ENCODE measurements at places on chromosomes 6 and 20.
A peak's percentile ranks its signal among the peaks of the same experiment; 100 is the strongest.

DNA sequence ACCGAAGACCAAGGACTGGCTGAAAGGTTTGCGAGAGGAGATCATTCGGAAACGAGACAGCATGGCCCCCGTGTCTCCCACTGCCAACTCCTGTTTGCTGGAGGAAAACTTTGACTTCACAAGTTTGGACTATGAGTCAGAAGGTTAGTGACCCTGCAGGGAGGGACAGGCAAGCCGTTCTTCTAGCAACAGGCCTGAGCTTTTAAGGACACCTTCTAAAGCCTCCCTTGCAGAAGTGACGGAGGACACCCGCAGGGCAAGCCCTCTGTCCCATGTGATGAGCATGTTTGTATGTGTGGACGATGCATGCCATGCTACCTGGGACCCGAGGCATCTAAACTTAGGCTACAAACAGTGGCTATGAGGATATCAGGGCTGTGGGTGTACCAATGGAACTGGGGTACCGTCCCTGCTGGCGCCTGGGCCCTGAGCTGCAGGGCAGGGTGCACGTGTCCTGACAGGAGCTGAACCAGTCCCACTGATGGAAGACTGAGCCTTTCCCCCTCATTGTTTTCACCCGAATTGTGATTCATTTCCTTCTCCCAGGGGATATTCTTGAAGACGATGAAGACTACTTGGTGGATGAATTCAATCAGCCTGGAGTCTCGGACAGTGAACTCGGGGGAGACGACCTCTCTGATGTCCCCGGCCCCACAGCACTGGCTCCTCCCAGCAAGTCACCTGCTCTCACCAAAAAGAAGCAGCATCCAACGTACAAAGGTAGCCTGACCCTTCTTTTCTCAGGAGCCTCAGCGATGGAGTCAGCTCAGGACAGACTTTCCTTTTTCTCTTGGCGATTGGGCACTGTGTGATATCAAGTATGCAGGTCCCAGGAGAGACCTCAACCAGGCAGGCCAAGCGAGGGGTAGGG, 84.4 kb downstream of the SERAC1 start:
- no peak for DNase-seq

GRCh38 chr20:64001607-64002011, 20.7 kb downstream of the PRPF6 start:
- DNase-seq: no peak

- no peak for DNase-seq
Observed at GRCh38 chr6:29071831-29072723, 15.0 kb downstream of the OR2B3 start.

DNA sequence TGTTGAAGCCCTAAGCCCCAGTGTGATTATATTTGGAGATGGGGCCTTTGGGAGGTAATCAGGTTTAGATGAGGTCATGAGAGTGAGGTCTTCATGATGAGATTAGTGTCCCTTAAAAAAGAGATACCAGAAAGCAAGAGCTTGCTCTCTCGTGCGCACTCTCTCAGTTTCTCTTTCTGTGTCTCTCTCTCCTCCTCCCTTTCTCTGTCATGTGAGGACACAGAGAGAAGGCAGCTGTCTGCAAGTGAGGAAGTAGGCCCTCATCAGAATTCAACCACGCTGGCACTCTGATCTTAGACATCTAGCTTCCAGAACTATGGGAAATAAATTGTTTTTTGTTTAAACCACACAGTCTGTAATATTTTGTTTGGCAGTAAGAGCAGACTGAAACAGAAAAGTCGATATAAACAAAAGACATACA, 180.5 kb downstream of the IBTK start:
- no peak for DNase-seq

DNA sequence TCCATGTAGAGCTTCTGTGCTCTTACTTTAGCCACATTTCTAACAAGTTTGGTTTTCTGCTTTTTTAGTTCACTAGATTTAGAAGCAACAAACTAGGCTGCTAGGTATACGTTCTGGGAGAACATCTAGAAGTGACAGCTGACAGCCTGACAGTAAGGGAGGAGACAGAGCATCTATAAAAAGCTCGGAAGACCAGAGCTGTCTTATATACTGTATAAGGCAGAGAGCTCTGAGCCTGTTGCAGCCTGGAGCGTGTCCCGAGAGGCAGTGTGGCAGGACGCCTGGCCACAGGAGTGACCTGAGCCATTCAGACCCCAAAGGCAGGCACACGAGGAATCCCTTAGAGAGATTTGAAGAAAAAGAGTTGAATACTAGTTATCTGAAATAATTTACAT, 24.6 kb downstream of the PPP1R14C start:
- no peak for DNase-seq

DNA sequence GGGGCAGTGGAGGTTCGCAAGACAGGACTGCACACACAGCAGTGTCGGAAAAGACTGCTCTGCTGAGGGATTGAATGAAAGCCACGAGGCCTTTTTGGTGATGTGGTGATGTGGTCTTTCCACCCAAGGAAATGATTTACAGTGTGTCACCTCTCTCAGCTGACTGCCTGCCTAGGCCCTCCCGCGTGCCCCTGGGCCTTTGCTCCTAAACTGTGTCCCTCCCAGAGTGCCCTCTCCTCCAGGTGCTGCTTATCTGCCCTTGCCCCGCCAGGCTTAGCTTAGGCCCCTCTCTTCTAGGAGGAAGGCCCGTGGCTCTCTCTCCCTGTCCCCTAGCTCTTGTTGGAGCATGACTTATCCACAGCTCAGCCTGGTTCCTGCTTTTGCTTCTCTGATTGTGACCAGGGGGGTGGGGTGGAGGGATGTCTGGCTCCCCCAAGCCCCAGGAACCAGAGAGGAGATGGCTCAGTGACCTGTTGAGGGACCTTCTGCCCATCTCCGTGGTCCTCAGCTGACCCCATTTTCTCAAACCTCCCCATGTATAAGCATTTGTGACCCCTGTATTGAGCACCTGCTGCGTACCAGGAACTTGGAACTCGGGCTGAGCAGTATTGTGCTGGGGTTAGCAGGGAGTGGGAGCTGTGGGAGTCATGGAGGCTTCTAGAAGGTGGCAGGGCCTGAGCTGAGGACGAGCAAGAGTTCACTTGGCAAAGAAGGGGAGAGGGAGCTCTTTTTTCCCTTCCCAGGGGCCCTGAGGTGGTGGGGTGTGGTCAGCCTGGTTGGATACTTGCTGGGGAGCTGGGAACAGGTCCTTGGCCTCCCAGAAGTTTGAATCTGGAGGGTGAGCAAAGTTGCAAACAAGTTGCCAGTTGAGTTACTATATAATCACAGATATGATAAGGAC, 2.2 kb downstream of the SRC start:
- no peak for DNase-seq

DNA sequence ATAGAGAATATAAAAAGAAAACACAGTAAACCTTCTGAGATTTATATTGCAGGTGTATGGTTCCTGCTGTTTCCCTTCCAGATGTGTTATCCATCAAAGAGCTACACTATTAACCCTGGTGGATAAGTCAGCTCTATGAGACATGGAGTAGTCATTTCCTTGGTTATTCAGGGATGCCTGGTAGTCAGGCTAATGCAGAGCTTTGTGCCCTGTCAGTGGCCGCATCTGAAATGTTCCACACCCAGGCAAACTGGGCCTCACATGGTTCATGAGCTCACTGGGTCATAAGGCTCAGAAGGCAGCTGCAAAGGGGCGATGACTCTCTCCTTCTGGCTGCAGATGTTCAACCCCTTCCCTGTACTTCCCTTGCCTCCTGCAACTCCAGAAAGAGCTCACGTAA, 473.6 kb downstream of the EPHA7 start:
- DNase-seq: no peak

DNA sequence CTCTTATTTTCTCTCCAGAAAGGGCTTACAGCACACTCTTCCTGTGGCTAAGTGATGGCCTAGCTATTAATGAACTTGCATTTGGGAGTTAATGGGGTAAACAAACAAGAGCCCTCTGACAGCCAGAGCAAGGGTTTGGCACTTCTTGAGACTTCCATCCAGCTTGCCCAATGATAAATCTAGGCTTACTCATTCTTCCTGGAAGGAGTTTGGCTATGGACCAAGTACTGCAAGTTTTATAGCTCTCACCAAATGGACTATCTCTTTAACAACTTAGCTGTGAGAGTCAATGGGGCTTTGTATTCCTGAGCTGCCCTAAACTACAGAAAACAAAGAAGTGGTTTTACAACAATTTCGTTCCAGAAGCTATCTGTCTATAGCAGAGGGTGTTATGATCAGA, 16.7 kb upstream of the PI3 start:
- no peak for DNase-seq

GRCh38 chr6:161444464-161444863, 170.6 kb upstream of the AGPAT4 start:
- DNase-seq: no peak

GRCh38 chr20:33176101-33176500, 8.1 kb downstream of the BPIFA2 start:
- no peak for DNase-seq

GRCh38 chr6:116385459-116385802, 14.7 kb downstream of the DSE start:
- no peak for DNase-seq

GRCh38 chr6:72856801-72857200, 234.9 kb downstream of the KCNQ5 start:
- DNase-seq: no peak

DNA sequence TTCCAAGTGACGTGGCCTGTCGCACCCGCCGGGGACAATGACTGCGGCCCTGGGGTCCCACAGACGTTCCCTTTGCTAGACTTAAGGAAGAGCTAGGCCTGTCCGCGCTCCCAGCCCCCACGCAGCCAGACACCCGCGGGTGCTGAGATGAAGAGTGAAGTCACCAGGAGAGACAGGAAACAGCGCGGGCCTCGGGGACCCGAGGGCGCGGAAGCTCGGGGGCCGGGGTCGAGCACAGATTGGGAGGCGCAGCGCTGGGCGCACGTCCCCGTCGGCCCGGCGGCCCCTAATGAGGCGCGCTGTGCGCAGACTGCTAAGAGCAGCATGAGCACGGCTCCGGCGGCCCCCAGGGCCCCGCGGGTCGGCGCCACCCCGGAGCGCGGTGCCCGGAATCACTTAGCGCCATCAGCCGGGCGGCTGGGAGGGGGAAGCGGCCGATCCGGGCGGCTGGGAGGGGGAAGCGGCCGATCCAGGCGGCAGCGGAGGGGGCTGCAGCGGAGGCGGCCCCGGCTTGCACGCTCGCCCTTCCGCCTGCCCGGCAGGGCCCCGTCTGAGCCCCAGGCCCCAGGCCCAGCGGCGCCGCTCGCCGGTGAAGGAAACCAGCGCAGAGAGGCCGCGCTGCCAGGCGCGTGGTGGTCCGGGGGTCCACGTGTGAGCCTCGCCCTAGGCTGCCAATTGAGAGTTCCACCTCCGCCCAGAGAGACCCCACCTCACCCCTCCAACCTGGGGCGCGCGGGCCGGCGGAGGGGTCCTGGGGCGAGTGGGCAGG, 8.3 kb upstream of the AVP start:
- peak; percentile 12 for DNase-seq

DNA sequence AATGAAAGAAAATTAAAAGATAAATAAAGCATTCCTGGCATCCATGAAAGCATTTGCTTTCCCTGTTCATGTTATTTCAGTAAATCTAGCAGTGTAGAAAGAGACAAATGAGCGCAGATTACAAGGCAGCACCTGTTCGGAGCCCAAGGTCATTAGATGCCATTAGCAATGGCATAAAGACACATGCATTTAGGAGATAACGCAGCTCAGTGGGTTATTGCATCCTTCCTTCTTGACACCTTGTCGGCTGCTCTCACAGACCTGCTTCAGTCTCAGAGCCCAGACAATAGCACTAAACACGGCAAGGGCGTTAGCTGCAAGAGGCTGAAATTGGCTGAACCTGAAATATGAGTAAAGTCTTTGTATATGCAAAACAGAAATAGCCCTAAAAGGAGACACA, 140.3 kb downstream of the ATXN1 start:
- DNase-seq: no peak

DNA sequence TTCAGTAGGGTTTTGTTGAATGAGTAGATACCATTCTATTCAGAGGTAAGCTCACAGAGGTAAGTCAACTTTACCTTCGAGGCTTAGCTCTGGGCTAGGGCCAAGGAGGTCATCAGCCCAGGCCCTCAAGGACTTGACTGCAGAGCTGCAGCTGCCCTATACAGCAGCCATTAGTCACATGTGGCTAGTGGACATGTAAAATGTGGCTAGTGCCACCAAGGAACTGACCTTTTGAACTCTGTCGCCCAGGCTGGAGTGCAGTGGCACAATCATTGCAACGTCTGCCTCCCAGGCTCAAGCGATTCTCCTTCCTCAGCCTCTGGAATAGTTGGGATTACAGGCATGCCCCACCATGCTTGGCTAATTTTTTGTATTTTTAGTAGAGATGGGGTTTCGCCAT, 47.9 kb upstream of the EPB41L1 start:
- no peak for DNase-seq

DNA sequence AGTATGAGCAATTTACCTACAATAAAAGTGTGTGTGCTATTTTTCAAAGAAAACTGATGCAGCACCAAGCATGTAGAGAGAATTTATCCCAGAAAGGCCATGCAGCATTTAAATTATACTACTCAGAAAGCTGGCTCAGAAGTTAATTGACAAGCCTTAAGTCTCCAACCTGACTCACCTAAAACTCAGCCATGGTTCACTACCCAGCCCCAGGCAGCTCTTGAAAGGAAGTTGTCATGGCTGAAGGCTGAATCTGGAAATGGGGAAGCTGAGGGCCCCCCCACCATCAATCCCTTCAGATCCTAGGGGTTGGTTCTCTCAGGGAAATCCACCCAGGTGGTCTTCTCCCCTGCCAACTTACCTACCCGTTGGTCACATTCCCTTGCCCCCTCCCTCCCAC, 19.7 kb downstream of the PPIL6 start:
- no peak for DNase-seq

DNA sequence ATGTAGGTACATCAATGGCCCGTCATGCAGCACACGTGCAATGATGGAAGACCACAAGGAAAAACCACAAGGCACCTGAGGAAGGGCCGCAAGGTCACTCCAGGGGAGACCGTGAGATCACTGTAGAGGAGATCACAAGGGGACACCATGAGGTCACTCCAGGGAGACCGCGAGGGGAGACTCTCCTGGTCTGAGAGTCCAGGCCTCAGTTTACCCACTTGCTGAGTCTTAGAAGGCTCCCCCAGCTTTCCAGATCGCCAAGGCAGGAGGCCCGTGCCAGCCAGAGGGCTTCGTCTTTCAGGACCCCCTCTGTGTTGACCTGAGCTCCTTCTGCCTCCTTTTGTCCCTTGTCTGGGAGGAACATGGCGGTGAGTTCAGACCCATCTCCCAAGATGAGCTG, 232.2 kb downstream of the ERMARD start:
- DNase-seq: no peak
